ENCODE measurements at places on chromosomes 11 and 22.

GRCh38 chr22:30674482-30674881 lies 6.8 kb upstream of the DUSP18 start:
- no peak for DNase-seq

- no peak for DNase-seq
Observed at GRCh38 chr11:43532041-43532440, 148.5 kb upstream of the HSD17B12 start.

DNA sequence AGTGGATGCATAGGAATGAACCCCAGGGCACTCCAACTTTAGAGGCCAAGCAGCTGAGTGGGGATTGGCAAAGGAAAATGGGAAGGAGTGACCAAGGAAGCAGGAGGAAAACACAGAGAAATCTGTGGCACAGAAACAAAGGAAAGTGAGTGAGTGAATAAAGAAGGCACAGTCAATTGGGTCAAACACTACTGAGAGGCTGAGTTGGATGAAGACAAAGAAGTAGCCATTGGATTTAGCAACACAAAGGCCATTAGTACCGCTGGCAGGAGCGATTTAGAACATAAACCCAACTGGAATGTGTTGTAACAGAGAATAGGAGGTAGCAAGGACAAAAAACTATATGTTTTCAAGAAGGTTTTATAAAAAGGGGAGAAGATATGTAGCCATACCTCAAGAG lies 6.6 kb upstream of the NXPE1 start:
- no peak for DNase-seq

GRCh38 chr22:46446799-46447198 lies 90.6 kb downstream of the CELSR1 start:
- DNase-seq, result no peak

GRCh38 chr22:22929381-22930221 lies 42.0 kb downstream of the IGLL5 start:
- no peak for DNase-seq

- no peak for DNase-seq
Observed at GRCh38 chr11:3840870-3841425, at the start of gene RHOG. Gene RHOG (minus strand): TSS chr11:3840959. CDS start chr11:3828138, 12,821 bp downstream.
